ENCODE measurements at places on chromosomes 16 and 17.
A peak's percentile ranks its signal among the peaks of the same experiment; 100 is the strongest.

DNA sequence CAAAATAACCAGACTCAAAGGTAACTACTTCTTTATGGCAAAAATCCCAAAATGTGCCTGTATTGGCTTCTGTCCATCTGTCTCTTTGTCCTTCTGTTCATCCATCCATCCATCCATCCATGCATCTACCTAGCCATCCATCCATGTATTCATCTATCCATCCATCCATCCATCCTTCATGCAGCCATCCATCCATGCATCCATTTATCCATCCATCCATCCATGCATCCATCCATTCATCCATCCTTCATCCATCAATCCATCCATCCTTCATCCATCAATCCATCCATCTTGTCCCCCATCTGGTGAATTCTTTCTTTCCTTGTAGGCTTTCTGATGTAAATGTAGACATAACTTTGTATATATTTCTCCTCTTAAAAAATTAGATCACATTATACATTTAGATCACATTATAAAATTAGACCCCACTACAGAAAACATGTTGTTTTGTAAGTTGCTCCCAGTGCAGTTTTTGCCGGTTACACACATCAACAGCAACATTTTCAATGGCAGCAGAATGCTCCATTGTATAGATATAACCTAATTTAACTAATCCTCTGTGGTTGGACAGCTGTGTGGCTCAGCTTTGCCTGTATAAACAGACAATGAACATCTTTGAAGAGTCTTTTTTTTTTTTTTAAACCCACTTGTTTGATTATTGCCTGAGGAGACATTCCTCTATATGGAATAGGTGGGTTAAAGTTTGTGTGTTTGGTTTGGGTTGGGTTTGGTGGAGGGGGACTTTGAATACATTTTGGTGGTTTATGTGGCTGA lies 72.0 kb downstream of the MSI2 start:
- DNase-seq: no peak

DNA sequence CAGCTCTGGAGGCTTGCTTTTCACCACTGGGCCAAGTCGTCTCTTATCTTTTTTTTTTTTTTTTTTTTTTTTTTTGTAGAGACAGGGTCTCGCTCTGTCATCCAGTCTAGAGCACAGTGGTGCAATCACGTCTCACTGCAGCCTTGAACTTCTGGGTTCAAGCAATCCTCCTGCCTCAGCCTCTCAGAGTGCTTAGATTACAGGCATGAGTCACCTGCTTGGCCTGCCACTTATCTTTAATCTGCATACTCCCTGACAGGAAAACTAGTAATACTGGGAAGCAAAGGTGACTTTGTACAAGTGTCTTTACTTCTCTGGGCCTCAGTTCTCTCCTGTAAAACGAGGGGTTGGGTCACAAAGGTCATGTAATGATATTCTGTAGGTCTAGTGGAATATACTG lies 15.0 kb downstream of the NTN1 start:
- no peak for DNase-seq

DNA sequence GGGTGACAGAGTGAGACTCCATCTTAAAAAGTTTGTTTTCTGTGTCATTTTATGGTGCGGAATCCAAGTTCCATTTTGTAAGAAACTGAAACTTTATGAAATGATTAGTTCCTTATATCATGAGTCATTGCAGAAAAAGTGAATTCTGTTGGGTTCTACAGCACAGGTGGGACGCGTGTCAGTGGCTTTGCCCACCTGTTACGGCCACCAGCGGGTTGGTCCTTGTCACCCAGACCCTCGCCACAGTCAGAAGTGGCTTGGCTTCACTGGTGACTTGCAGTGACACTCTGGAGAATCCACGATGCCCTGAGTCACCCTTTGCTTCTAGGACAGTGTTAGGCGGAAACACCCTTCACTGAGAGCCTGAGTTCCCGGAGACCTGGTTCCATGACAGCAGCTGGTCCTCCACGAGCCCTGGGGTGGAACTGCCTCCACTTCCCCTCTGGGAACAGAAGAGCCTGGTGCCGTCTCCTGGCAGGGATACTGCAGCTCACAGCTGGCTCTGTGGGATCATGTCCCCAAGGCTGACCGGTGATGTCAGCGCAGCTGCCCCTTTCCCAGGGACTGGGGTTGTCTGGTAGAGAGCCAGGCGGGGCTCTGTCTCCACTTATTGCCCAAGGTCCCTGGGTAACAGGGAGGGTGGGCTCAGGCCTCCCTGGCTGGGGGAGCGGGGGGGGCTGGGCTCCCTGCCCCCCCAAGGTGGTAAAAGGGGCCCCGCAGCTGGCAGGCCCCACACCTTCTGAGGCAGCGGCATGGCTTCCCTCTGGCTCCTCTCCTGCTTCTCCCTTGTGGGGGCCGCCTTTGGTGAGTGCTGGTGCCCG lies at the start of gene CTRB1:
Gene CTRB1, plus strand, starts transcription at position 733 of the 821 bp plus-strand sequence. Its CDS starts 20 bp downstream, at position 753.
- DNase-seq: peak; percentile 34

DNA sequence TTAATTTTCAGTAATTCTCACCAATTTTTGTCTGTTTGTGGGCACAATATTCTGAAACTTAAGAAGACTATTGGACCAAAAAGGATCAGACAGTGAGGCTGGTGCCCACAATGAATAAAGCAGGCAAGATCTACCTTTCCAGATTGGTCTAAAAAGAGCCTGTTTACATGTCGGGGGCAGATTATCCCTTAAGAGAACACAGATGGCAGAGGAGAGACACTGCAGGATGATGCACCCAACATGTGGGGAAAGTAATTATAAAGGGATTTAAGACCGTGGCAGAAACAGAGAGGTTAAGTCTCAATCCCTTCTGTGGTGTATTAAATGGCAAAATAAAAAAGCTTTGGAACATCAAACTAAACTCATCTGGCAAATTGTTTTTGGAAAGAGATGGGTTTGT lies 331.8 kb upstream of the CDH11 start:
- no peak for DNase-seq

- no peak for DNase-seq
Observed at GRCh38 chr16:56371660-56371937, 53.7 kb downstream of the AMFR start.

GRCh38 chr17:42311240-42312034 lies 23.1 kb downstream of the STAT5A start:
- DNase-seq: peak; percentile 13

DNA sequence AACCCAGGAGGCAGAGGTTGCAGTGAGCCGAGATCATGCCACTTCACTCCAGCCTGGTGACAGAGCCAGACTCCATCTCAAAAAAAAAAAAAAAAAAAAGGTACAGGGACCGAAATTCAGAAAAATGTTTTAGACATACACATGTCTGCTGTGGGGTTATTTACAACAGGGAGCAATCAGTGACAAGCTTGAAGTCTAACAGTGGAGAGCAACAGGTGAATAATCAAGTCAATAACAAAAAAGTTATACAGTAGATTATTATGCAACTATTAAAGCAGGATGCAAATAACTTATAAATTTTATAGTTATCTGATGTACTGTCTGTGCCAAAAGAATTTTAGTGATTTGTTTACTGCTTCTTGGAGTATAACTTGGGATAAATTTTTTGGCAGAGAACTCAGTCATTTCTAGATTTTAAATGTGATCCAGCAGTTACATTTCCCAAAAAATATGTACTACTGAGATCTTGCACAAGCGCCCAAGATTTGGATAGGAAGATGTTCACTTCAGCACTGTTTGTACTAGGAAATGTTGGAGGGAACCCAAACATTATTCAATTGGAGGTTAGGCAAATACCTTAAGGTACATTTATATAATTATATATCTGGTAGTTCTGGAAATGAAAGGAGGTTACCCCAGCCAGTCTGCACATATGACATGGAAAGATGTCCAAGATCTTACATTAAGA lies 34.1 kb downstream of the EEF2K start:
- DNase-seq: no peak

GRCh38 chr17:5264893-5265292 lies 17.2 kb upstream of the RABEP1 start:
- DNase-seq: no peak

- no peak for DNase-seq
Observed at GRCh38 chr17:50477976-50478375, 684 bp upstream of the RSAD1 start.

DNA sequence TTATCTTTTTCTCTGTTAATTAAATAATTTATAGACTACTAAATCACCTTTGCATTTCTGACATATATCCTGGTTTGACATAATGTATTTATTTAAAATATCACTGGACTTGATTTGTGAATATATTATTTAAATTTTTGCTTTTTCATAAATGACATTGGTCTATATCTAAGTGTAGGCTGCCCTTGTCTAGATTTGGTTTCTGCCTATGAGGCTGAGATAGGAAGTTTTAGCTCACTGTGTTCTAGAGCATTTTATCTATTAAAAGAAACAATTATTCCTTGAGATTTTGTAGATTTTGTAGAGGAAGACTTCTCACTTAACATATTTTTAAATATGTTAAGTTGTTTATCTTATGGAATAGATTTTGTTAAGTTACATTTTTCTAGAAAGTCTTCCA lies 43.9 kb downstream of the NACA2 start:
- no peak for DNase-seq

GRCh38 chr17:8412089-8412488 lies 14.5 kb upstream of the RNF222 start:
- no peak for DNase-seq

GRCh38 chr16:57592591-57593003 lies 35.8 kb upstream of the ADGRG1 start:
- no peak for DNase-seq

GRCh38 chr17:78852709-78853121 lies 12.1 kb upstream of the USP36 start:
- DNase-seq: no peak

- peak; percentile 58 for DNase-seq
Observed at GRCh38 chr17:1999557-2000251, 25.4 kb downstream of the RTN4RL1 start.

DNA sequence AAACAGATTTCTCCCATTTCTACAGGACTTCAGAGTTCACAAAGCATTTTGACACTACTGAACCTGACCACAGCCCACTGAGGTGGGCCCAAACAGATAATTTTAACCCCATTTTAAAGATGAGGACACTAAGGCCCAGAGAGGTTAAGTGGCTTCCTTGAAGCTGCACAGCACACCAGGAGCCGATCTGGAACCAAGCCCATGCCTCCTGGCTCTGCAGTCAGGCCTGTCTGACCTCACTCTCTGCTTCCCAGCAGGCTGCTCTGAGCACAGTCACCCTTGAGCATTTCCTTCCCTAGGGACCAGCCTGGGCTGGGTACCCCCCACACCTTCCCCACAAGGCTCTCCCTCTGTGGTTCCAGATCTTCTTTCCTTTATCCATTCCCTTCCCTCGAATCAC lies 252.2 kb downstream of the ENGASE start:
- DNase-seq: no peak
